Pancreas (tissue), 10 donors: ENCODE measurements at places on chromosomes 12 and 14.

GRCh38 chr12:47867495-47867941 is 37.3 kb downstream of the VDR start:
- H3K27me3 ChIP-seq = no peaks in the 10 kb centered on the region
- H3K4me3 ChIP-seq = no peak overlapping the region
- no peaks in the 10 kb centered on the region for H3K4me1 ChIP-seq
- no peak overlapping the region for H3K27ac ChIP-seq
- DNase-seq = no peak

GRCh38 chr14:96852823-96853422 is 55.7 kb downstream of the VRK1 start:
- H3K4me1 ChIP-seq = no peaks in the 10 kb centered on the region
- H3K36me3 ChIP-seq = no peaks in the 10 kb centered on the region
- H3K4me3 ChIP-seq = no peak overlapping the region
- no peak overlapping the region for H3K27ac ChIP-seq
- no peaks in the 10 kb centered on the region for H3K27me3 ChIP-seq

GRCh38 chr12:117580718-117581062 is 219.3 kb upstream of the NOS1 start:
- no peak overlapping the region for H3K4me3 ChIP-seq
- DNase-seq = no peak
- no peaks in the 10 kb centered on the region for H3K4me1 ChIP-seq
- no peaks in the 10 kb centered on the region for H3K27me3 ChIP-seq
- no peak overlapping the region for H3K27ac ChIP-seq
- no peaks in the 10 kb centered on the region for H3K36me3 ChIP-seq

GRCh38 chr12:45833401-45833800 is 103.9 kb downstream of the ARID2 start:
- H3K36me3 ChIP-seq = peaks cover 7% of the 10 kb centered on the region
- no peak for DNase-seq

DNA sequence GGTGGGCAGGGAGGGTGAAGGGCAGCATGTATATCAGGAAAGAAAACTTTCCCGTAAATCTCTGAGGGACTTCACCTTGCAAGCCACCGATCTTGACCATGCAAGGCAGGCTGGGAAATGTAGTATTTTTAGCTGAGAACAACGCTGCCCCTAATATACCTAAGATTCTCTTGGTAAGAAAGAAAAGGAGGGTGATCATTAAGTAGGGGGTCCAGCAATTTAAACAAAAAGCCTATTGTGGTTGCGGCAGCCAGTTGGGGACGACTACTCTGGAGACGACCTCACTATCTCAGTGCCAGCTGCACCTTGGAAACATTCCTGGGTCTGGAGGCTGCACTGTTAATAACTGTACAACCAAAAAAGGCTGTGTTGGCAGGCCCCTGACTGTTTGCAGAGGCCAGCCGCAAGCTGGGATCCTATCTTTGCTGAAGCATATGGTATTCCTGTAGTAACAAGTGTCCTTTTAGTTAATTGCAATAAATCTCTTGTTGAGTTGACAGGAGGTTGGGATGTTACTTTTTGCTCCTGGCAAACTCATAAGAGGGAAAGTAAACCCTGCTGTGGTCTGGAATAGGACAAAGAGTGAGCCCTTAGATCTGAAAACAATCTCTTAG is 6.4 kb downstream of the APOLD1 start:
- H3K27me3 ChIP-seq = no peaks in the 10 kb centered on the region
- no peaks in the 10 kb centered on the region for H3K36me3 ChIP-seq
- H3K27ac ChIP-seq = peak overlapping the region; percentile 4
- peaks cover 10% of the 10 kb centered on the region for H3K4me1 ChIP-seq
- H3K4me3 ChIP-seq = no peak overlapping the region

GRCh38 chr12:12779529-12779928 is 5.9 kb upstream of the APOLD1 start:
- H3K27me3 ChIP-seq = no peaks in the 10 kb centered on the region
- no peaks in the 10 kb centered on the region for H3K4me1 ChIP-seq
- H3K36me3 ChIP-seq = no peaks in the 10 kb centered on the region

- no peak for DNase-seq
- peaks cover 20% of the 10 kb centered on the region for H3K4me1 ChIP-seq
- H3K36me3 ChIP-seq = no peaks in the 10 kb centered on the region
- H3K4me3 ChIP-seq = no peak overlapping the region
- no peak overlapping the region for H3K27ac ChIP-seq
These were observed 86.6 kb downstream of the CRADD start for GRCh38 chr12:93763746-93764147.

GRCh38 chr14:22794551-22794951 is 20.7 kb downstream of the SLC7A7 start:
- H3K27me3 ChIP-seq = no peaks in the 10 kb centered on the region
- DNase-seq = no peak
- H3K27ac ChIP-seq = no peak overlapping the region
- no peaks in the 10 kb centered on the region for H3K36me3 ChIP-seq

DNA sequence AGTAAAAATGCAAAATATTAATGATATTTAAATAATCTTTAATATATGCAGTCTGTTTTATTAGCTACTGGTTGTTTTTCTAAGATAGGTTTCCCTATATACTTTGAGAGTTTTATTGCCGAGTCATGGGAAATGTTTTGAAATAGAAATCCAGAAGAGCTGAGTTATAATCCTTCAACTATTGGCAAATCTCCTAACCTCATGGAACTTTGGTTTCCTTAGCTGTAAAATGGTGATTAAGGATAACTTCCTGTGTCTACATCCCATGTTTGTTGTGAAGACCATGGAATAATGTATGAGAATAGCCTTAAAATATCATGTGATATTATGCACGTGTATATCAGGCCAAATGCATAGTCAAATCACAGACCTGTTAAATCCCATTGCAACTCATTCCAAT is 51.0 kb downstream of the UNC79 start:
- no peaks in the 10 kb centered on the region for H3K36me3 ChIP-seq
- H3K27ac ChIP-seq = no peak overlapping the region
- no peak overlapping the region for H3K4me3 ChIP-seq
- no peaks in the 10 kb centered on the region for H3K4me1 ChIP-seq
- no peaks in the 10 kb centered on the region for H3K27me3 ChIP-seq

- DNase-seq = peak; percentile 48
- H3K36me3 ChIP-seq = no peaks in the 10 kb centered on the region
These were observed 8.5 kb upstream of the CFL2 start for GRCh38 chr14:34722723-34723545.

- H3K27ac ChIP-seq = no peak overlapping the region
- no peaks in the 10 kb centered on the region for H3K36me3 ChIP-seq
- no peaks in the 10 kb centered on the region for H3K4me1 ChIP-seq
- no peak for DNase-seq
- no peak overlapping the region for H3K4me3 ChIP-seq
- H3K27me3 ChIP-seq = no peaks in the 10 kb centered on the region
These were observed 14.7 kb downstream of the KRT2 start for GRCh38 chr12:52637299-52637698.

- H3K4me3 ChIP-seq = no peak overlapping the region
- H3K27ac ChIP-seq = no peak overlapping the region
- no peak for DNase-seq
- H3K36me3 ChIP-seq = no peaks in the 10 kb centered on the region
- no peaks in the 10 kb centered on the region for H3K4me1 ChIP-seq
These were observed 29.4 kb downstream of the CORO1C start for GRCh38 chr12:108701779-108702441.

- no peak for DNase-seq
- no peak overlapping the region for H3K27ac ChIP-seq
- H3K4me3 ChIP-seq = no peak overlapping the region
- no peaks in the 10 kb centered on the region for H3K36me3 ChIP-seq
- H3K4me1 ChIP-seq = no peaks in the 10 kb centered on the region
These were observed 27.0 kb upstream of the INSM2 start for GRCh38 chr14:35506927-35507326.

GRCh38 chr14:81177225-81177624 is 43.5 kb downstream of the GTF2A1 start:
- H3K36me3 ChIP-seq = no peaks in the 10 kb centered on the region
- no peak for DNase-seq
- H3K27me3 ChIP-seq = no peaks in the 10 kb centered on the region
- no peak overlapping the region for H3K4me3 ChIP-seq

- no peak for DNase-seq
- H3K36me3 ChIP-seq = no peaks in the 10 kb centered on the region
- H3K27ac ChIP-seq = no peak overlapping the region
- no peaks in the 10 kb centered on the region for H3K4me1 ChIP-seq
These were observed 120.8 kb upstream of the PLXNC1 start for GRCh38 chr12:94027561-94027960.

- no peaks in the 10 kb centered on the region for H3K27me3 ChIP-seq
- no peak overlapping the region for H3K4me3 ChIP-seq
- H3K27ac ChIP-seq = no peak overlapping the region
- no peaks in the 10 kb centered on the region for H3K4me1 ChIP-seq
These were observed 133.6 kb downstream of the TTLL5 start for GRCh38 chr14:75794615-75795038.

- no peaks in the 10 kb centered on the region for H3K27me3 ChIP-seq
- H3K27ac ChIP-seq = no peak overlapping the region
- H3K4me3 ChIP-seq = no peak overlapping the region
These were observed 179.0 kb downstream of the RIMBP2 start for GRCh38 chr12:130537051-130537450.

DNA sequence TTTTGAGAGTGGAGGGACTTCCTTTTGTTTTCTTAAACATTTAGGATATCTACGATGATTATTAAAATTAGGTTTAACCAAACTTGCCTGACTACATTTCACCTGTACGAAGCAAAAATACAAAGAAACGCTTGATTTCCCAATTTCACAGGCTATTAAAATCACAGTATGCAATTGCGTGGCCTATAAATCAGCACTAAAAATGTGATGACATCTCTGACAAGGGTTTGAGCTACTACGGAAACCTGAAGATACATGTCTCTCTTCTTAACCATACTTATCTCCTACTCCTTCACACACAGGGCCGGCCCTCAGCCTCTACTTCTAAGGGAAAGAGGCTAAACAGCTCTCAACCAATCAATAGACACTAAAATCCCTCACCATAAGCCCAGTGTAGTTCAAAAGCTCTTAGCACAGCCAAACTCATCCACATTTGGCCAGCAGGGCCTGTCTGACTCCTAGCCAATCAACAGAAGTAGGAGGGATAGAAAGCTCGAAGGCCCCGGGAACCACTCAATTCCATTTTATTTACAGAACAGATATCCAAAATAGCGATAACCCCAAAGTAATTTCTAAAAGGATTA is 137.3 kb downstream of the FOXN3 start:
- H3K27ac ChIP-seq = no peak overlapping the region
- H3K36me3 ChIP-seq = no peaks in the 10 kb centered on the region
- no peak for DNase-seq
- no peaks in the 10 kb centered on the region for H3K4me1 ChIP-seq
- H3K27me3 ChIP-seq = no peaks in the 10 kb centered on the region

- DNase-seq = no peak
- H3K27me3 ChIP-seq = no peaks in the 10 kb centered on the region
- H3K36me3 ChIP-seq = peaks cover 11% of the 10 kb centered on the region
- H3K27ac ChIP-seq = no peak overlapping the region
These were observed 307.7 kb downstream of the GPHN start for GRCh38 chr14:66815687-66816086.

GRCh38 chr14:74661726-74662450 is 49.9 kb upstream of the LTBP2 start:
- no peaks in the 10 kb centered on the region for H3K4me1 ChIP-seq
- H3K4me3 ChIP-seq = no peak overlapping the region
- H3K27me3 ChIP-seq = no peaks in the 10 kb centered on the region
- no peak overlapping the region for H3K27ac ChIP-seq

GRCh38 chr14:98321841-98322240 is 950.2 kb downstream of the BCL11B start:
- no peaks in the 10 kb centered on the region for H3K4me1 ChIP-seq
- no peaks in the 10 kb centered on the region for H3K36me3 ChIP-seq
- no peaks in the 10 kb centered on the region for H3K27me3 ChIP-seq
- no peak overlapping the region for H3K27ac ChIP-seq

- no peaks in the 10 kb centered on the region for H3K27me3 ChIP-seq
- H3K27ac ChIP-seq = no peak overlapping the region
- no peak for DNase-seq
- H3K36me3 ChIP-seq = no peaks in the 10 kb centered on the region
These were observed 249.6 kb upstream of the SOX5 start for GRCh38 chr12:24198936-24199671.

GRCh38 chr12:116861320-116861719 is 19.9 kb downstream of the HRK start:
- no peaks in the 10 kb centered on the region for H3K27me3 ChIP-seq
- H3K4me1 ChIP-seq = no peaks in the 10 kb centered on the region
- no peak overlapping the region for H3K4me3 ChIP-seq
- no peaks in the 10 kb centered on the region for H3K36me3 ChIP-seq

GRCh38 chr12:8493084-8493483 is 20.2 kb upstream of the CLEC4D start:
- H3K27me3 ChIP-seq = no peaks in the 10 kb centered on the region
- no peak overlapping the region for H3K27ac ChIP-seq
- DNase-seq = no peak
- no peaks in the 10 kb centered on the region for H3K4me1 ChIP-seq
- H3K36me3 ChIP-seq = no peaks in the 10 kb centered on the region
- H3K4me3 ChIP-seq = no peak overlapping the region

GRCh38 chr12:45191239-45191638 is 24.7 kb upstream of the ANO6 start:
- no peak overlapping the region for H3K27ac ChIP-seq
- no peak for DNase-seq
- H3K27me3 ChIP-seq = no peaks in the 10 kb centered on the region
- no peaks in the 10 kb centered on the region for H3K4me1 ChIP-seq

DNA sequence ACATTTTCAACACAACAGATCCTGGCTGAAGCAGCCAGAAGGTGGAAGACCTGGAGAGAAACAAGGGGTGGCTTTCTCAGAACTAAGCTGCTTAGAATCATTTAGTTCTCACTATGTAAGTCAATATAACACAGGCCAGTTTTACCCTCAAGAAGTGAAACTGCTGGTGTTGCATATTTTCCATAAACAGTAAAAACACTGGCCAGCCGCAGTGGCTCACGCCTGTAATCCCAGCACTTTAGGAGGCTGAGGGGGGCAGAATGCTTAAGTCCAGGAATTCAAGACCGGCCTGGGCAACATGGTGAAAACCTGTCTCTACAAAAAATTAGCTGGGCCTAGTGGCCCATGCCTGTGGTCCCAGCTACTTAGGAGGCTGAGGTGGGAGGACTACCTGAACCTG is 11.6 kb downstream of the STX2 start:
- H3K27ac ChIP-seq = no peak overlapping the region
- H3K27me3 ChIP-seq = no peaks in the 10 kb centered on the region
- DNase-seq = no peak
- H3K4me1 ChIP-seq = no peaks in the 10 kb centered on the region
- H3K4me3 ChIP-seq = no peak overlapping the region

- no peak for DNase-seq
- H3K27me3 ChIP-seq = no peaks in the 10 kb centered on the region
- H3K27ac ChIP-seq = no peak overlapping the region
- H3K36me3 ChIP-seq = no peaks in the 10 kb centered on the region
These were observed 106.6 kb upstream of the NCOR2 start for GRCh38 chr12:124673801-124674617.

DNA sequence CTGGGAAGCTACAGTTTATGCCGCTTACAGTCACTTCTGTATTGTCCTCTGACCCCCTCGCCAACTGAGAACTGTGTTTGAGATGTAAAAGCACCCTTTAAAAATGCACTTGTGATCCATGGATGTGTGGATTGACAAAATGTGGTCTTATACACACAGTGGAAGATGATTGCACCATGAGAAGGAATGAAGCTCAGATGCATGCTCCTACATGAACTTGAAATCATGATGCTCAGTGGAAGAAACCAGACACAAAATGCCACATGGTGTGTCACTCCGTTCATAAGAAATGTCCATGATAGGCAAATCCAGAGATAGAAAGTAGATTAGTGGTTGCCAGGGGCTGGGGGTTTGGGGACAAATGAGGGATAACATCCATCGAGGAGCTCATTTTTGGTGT is 58.0 kb downstream of the PITPNM2 start:
- DNase-seq = no peak
- H3K36me3 ChIP-seq = no peaks in the 10 kb centered on the region
- H3K27ac ChIP-seq = no peak overlapping the region
- no peak overlapping the region for H3K4me3 ChIP-seq

GRCh38 chr14:103880348-103881267 is 33.2 kb upstream of the PPP1R13B start:
- H3K4me3 ChIP-seq = no peak overlapping the region
- no peaks in the 10 kb centered on the region for H3K36me3 ChIP-seq
- peaks cover 29% of the 10 kb centered on the region for H3K4me1 ChIP-seq
